ENCODE measurements at places on chromosomes 1 and 21. TPM values are rescaled to one million over a fixed set of nuclear protein-coding genes. Genes with fewer than 3 reads are reported as not detected.
A peak's percentile ranks its signal among the peaks of the same experiment; 100 is the strongest.

DNA sequence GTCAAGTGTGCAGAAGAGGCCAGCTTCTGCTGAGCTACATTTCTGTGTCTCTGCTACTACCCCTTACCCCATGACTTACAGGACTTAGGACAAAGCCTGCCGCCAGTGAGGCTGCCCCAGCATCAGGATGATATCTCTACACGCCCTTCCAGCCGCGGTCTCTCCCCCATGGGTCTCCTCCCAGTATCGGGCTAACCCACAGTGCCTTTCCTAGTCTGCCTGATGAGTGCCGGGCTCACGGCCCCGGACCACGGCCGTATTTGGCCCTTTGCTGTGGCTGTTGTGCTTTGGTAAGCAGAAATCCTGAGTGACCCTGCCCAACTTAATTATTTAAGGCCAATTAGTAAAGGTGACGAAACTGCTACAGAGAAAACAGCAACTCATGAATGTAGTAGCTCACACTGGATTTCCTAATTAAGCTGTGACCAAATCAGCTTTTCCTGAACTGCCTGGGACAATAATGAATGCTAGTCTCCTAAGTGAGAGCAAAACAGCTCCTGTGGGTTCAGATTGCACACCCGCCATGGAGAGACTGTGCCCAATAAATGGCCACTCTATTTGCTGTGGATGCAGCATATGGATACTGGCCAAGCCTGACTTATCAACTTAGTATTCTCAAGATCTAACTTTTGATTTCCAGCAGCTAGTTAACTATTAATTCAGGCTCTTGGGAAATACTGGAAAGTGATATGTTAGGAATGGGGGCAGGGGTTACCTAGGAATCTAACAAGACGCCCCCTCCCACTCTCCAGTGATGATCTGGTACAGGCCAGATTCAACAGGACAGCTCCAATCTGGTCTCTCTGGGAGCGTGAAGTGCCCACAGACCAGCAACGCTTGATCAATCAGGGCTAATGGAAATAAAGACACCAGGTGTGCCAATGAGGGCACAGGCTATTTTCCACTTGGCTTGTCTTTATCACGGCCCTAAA, 123.3 kb upstream of the IFFO2 start:
- peaks cover 14% of the 10 kb centered on the region for H3K4me1 ChIP-seq
- H3K27me3 ChIP-seq: no peaks in the 10 kb centered on the region
- H3K36me3 ChIP-seq: peaks cover 88% of the 10 kb centered on the region
- H3K4me3 ChIP-seq: no peak overlapping the region
- DNase-seq: no peak

GRCh38 chr1:115672224-115673009, 30.6 kb downstream of the VANGL1 start:
- no peak overlapping the region for H3K4me3 ChIP-seq
- H3K36me3 ChIP-seq: peaks cover 25% of the 10 kb centered on the region
- DNase-seq: no peak
- H3K4me1 ChIP-seq: peaks cover 24% of the 10 kb centered on the region
- H3K27me3 ChIP-seq: peaks cover 2% of the 10 kb centered on the region

GRCh38 chr1:109248797-109249629, at the start of gene CELSR2:
Gene CELSR2 (plus strand): TSS chr1:109249539. CDS start chr1:109250080, 541 bp downstream.
- H3K4me1 ChIP-seq: peaks cover 4% of the 10 kb centered on the region
- peaks cover 33% of the 10 kb centered on the region for H3K27me3 ChIP-seq
- peak; percentile 63 for DNase-seq

DNA sequence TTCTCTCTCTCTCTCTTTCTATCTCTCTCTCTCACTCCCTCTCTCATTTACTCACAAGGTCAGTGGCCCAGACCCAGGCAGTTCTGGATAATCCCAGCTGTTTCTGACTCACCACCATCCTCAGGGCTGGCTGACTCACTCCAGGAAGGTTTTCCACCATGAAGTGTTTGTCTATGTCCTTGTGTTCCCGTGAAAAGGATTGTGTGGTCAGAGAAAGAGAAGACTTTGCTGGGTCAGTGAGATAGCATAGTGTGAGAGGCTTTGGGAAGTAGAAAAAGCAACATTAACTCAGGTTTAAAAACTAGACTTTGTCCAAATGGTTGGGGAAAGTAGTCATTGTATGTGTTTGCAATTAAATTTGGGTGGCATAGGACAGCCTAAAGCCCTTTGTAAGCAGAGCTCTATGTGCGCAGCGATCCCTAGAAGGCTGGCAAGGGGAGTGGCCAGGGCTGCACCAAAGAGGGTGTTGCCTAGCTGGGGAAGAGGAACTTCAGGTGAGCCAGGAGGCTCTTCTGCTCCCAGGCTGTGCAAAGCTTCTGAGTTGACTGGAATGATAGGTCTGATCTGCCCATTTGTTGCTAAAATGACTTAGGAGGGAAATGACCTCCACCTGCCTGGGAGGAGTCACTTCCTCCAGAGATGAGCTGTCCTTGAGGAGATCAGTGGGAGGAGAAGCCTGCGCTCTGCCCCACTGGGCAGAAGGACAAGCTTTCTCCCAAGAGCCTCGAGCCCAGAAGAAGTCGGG, 4.9 kb upstream of the CAPN2 start:
- peaks cover 46% of the 10 kb centered on the region for H3K4me1 ChIP-seq
- no peaks in the 10 kb centered on the region for H3K36me3 ChIP-seq
- no peak overlapping the region for H3K27ac ChIP-seq
- no peak overlapping the region for H3K4me3 ChIP-seq

DNA sequence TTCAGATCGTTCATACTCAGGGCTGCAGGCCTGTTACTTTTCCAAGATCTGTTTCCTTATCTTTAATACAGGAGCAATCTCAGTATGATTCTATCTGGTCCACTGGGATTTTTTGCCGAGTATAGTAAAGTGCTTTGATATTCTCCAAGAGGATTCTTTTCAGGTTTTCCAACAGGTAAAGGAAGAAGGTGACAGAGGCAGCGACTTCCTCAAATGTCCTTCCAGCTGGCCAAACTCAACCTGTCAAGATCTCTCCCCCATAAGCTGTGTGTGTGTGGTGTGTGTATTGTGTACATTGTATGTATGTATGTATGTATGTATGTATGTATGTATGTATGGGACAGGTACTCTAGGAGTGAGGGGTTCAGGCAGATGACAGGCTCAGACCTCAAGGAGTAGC, 1.1 kb downstream of the AKR1A1 start:
- peak overlapping the region; percentile 92 for H3K27ac ChIP-seq
- DNase-seq: no peak
- H3K4me1 ChIP-seq: peaks cover 25% of the 10 kb centered on the region
- peaks cover 25% of the 10 kb centered on the region for H3K36me3 ChIP-seq
- H3K4me3 ChIP-seq: peak overlapping the region; percentile 96

DNA sequence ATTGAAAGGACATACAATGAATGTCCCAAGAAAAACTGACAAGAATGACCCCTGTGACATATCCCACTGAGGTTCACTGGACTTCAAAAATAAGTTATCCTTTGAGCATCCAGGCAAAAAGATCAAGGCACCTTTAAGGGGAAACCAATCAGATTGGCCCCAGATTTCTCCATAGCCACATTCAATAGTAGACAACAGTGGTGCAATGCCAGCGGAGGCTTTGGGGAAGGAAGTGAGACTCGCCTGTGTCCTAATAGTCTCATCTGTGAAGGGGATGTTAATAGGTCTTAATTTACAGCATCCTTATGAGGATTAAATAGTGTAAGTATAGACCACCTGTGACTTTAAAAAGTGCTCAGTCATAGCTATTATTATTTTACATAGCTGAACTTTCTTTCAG, 21.5 kb downstream of the RPL5 start:
- no peak for DNase-seq
- H3K27me3 ChIP-seq: no peaks in the 10 kb centered on the region
- no peak overlapping the region for H3K4me3 ChIP-seq
- H3K4me1 ChIP-seq: peaks cover 17% of the 10 kb centered on the region
- no peak overlapping the region for H3K27ac ChIP-seq
- peaks cover 30% of the 10 kb centered on the region for H3K36me3 ChIP-seq

DNA sequence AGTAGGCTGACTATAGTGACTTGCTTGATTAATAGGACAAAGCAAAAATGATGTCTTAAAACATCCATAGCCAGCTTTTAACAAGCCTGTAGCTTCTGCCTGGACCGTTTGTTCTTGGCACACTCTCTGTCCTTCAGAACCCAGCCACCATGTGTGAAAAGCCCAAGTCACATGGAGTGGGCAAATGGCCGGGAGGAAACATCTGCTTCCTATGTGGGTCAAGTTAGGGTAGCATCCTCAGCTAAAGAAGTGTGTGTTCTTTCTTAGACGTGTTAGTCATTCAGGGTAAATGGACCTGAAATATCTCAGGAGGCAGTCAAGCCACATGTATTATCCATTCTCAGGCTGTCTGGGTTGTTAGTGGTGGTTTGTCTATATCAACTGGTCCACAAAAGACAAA, 23.4 kb downstream of the RD3 start:
- H3K4me1 ChIP-seq: peaks cover 7% of the 10 kb centered on the region
- peaks cover 28% of the 10 kb centered on the region for H3K27me3 ChIP-seq
- H3K27ac ChIP-seq: no peak overlapping the region
- no peak overlapping the region for H3K4me3 ChIP-seq
- H3K36me3 ChIP-seq: no peaks in the 10 kb centered on the region
- no peak for DNase-seq

- no peaks in the 10 kb centered on the region for H3K36me3 ChIP-seq
- no peak overlapping the region for H3K27ac ChIP-seq
- no peaks in the 10 kb centered on the region for H3K4me1 ChIP-seq
- H3K4me3 ChIP-seq: no peak overlapping the region
- H3K27me3 ChIP-seq: no peaks in the 10 kb centered on the region
- no peak for DNase-seq
Measured at GRCh38 chr1:29912425-29912824, 676.1 kb downstream of the PTPRU start.

DNA sequence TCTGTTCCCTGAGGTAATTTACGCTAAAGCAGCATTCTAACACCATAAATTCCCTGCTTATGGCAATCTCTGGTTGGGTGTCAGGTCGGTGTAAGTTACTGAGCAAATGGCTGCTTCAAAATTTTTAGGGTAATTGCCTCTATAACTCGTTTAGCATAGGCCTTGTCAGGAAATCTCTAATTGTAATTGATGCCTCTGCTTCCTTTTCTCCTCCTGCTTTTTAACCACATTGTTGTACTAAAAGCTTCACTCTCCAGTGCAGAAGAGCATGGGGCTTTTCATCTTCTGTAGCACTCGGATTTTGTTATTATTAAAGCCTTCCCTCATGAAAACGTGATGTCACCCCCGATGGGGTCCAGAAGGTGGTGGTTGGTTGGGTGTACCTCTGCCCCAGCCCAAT, 141.6 kb upstream of the NBPF11 start:
- peaks cover 11% of the 10 kb centered on the region for H3K27me3 ChIP-seq
- no peak overlapping the region for H3K4me3 ChIP-seq
- no peaks in the 10 kb centered on the region for H3K4me1 ChIP-seq
- no peak overlapping the region for H3K27ac ChIP-seq

- H3K27me3 ChIP-seq: no peaks in the 10 kb centered on the region
- no peak overlapping the region for H3K27ac ChIP-seq
- H3K4me1 ChIP-seq: peaks cover 72% of the 10 kb centered on the region
- H3K36me3 ChIP-seq: peaks cover 30% of the 10 kb centered on the region
- no peak for DNase-seq
Measured at GRCh38 chr1:165852871-165853270, 25.5 kb downstream of the UCK2 start.

DNA sequence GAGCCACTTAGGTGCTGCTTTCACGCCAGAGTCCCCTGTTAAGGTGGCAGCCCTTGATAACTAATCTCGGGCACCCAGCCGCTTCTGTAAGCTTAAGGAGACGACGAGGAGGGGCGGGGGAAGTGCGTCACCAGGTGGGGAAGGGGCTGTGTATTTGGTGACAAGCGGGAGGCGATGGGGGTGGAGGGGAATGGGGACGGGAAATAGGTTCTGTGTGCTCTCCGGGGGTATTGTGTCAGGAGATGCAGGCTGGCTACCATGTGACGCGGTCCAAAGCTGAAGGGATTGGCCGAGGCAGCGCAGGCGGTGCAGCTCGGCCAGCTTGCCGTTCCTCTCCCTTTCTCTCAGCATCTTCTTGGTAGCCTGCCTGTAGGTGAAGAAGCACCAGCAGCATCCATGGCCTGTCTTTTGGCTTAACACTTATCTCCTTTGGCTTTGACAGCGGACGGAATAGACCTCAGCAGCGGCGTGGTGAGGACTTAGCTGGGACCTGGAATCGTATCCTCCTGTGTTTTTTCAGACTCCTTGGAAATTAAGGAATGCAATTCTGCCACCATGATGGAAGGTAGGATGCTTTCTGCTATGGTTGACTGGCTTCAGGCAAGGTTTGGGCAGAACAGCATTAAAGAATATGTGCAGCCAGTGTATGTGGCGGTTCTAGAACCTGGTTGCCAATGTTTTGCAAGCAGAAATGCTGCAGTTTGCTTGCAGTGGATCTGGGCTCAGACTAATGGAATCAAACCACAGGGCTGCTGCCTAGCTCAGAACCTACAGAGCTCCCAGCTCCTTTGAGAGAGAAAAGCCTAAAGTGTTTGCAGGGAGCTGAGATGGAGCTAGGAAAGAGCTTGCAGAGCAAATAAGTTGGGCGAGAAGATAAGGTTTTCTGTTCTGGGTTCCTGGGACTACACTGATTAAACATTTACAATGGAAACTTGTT, at the start of gene SGIP1:
Gene SGIP1 (plus strand): TSS at position 350 of the 937 bp plus-strand sequence. CDS start 206 bp downstream, at position 556.
- DNase-seq: no peak
- no peaks in the 10 kb centered on the region for H3K36me3 ChIP-seq
- peak within 1 kb of the TSS; percentile 70 for H3K4me3 ChIP-seq
- H3K4me1 ChIP-seq: peaks cover 4% of the 10 kb centered on the region
- no peak within 1 kb of the TSS for H3K27ac ChIP-seq

DNA sequence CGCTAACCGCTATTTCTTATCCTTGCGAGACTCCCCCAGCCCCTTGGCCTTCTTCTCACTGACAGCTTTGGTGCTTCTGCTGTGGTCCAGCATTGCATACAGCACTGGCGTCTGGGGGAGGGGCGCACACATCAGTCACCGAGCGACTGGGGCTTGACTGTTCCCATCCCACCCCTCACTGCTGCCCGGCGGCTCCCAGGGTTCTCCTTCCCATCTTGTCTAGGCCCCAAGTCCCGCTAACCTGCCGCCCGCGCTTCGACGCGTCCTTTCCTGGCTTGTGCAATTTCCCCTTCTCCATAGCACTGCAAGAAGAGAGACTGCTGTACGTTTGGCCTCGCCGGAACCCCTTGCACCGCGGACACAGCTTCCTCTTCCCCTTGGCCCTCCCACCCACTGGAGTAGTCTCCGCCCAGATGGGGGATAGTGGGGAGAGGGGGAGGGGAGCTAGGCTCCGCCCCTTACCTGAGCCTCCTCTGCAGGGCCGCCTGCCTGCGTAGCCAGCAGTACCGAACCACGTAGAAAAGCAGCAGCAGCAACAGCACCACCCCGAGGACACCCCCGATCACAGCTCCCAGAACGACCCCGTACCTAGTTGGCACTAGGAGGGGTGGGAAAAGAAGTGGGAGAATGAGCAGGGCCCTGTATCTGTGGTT, 3.8 kb downstream of the MPZ start:
- H3K4me3 ChIP-seq: peak overlapping the region; percentile 99
- DNase-seq: peak; percentile 79
- H3K27ac ChIP-seq: peak overlapping the region; percentile 90
- H3K4me1 ChIP-seq: peaks cover 28% of the 10 kb centered on the region

Gene ACOT11
- total RNA-seq: 1.8 TPM

Gene LRRC3
- 2.3 TPM for total RNA-seq

Gene PLPP3
- total RNA-seq: not detected

Gene LEFTY2
- total RNA-seq: not detected

Gene NPHS2
- total RNA-seq: not detected

Gene PTPRF
- total RNA-seq: 3.2 TPM

Gene GJA9
- total RNA-seq: not detected

Gene OLIG2
- total RNA-seq: not detected

Gene OR2T11
- not detected for total RNA-seq
